ENCODE measurements at places on chromosomes 12 and 14.

- DNase-seq: no peak
These were observed 198.9 kb upstream of the CAND1 start for GRCh38 chr12:67070307-67070600.

DNA sequence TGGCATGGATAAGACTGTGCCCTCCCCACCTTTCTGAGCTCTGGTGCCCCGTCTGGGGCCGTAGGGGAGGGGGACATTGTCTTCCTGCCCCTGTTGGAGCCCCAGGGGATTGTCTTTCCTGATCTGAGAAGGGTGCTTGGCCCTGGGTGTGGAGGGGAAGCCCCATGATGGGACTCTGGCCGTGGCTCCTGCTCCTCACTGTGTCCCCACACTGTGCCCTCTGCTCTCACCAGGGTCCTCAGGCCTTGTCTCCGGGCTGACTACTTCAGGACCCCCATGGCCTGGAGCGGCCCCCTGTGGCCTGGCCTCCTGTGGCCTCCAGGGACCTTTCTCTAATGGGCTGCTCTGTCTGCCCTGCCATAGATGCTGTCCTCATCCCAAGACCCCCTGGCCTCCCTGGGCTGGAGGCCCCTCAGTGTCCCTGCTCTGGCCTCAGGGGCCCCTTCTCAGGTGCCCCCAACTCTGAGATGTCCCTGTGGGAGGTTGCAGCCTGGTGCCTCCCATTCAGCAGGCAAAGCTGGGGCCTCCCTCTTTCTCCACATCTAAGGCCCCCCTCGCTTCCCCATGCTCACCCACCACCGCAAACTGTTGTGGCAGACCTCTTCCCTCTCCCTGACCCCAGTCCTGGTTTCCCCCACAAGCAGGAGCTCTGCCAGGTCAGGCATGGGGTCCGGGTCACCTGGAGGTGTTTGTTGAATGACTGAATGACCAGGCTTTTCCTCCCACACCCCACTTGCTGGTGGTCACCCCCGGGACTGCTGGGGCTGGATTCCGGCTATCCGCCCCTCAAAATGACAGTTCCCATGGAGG lies 4.0 kb downstream of the KIF26A start:
- no peak for DNase-seq

- DNase-seq: no peak
These were observed 166.7 kb upstream of the HIF1A start for GRCh38 chr14:61528591-61529021.

GRCh38 chr14:75292101-75292563 lies 13.5 kb downstream of the FOS start:
- no peak for DNase-seq

GRCh38 chr12:19979584-19979983 lies 388.8 kb upstream of the PDE3A start:
- no peak for DNase-seq

DNA sequence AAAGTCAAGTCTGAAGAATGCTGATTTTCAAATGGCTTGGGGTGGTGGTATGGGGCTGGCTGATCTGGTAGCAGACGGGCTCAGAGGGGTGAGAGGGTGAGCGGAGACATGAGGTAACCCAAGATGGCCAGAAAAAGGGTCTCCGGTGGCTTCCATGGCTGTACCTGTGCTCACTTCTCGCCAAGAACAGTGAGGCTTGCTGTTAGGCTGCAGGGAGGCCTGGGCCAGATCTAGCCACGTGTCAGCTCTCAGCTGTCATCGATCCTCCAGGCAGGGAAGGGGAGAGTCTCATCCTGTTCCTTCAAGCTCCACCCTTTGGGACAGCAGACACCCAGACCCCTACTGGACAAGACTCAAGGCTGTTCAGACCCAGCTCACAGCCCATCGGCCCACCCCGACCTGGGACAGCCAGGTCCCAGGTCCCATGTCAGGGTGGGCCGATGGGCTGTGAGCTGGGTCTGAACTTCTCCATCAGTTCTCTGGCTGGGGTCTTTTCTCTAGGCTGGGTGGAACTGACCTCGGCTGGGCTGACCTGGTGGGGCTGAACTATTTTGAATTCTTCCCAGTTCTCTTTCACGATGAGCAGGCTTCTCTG lies 9.0 kb downstream of the LRTM2 start:
- DNase-seq: no peak

DNA sequence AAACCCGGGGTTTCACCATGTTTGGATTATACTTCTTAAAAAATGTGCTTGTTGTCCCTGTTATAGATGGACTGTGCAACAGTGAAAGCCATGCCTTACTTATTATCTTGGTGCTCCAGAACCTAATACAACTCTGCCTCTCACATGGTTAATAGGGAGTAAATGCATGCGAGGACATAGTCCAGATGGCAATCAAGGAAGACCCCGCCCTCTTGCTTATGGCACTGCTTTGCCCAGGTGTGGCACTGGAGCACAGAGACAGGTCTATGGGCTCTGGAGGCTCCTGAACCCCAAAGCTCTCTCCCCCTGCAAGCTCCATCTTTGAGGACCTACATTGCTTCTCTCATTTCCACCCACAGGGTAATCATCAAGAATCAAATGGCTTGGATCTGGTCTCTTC lies 162.1 kb upstream of the NTF3 start:
- DNase-seq: no peak

GRCh38 chr14:21428930-21429329 lies 27.0 kb downstream of the CHD8 start:
- DNase-seq: no peak

DNA sequence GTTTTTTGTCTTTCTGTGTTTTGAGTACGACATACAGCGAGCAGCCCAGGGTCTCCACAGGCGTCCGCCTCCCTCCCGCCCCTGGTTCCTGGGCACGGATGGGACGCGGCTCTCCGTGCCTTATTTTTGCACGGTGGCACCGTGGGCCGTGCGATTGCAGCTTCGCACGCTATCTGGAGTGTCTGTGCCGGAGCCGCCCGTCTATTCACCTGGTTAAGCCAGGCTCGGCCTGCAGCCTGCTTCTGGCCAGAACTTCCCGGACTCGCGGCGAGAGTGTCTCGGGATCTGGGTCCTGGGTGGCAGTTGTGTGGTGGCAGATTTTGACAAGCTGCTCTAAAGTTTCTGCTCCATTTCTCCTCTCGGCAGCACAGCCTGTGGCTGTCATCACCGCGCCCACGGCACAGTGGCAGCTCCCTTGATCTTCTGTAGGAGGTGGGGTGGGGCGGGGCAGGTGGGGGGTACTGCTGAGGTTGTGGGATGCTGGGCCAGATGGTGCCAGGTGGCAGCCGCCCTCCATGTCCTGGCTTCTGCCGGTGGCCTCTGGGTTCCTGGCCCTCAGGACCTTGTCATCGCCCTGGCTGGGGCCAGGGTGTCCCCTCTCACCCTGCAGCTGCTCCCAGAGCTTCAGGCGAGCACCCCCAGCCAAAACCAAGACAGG lies 2.9 kb downstream of the MMP17 start:
- DNase-seq: peak; percentile 31

- DNase-seq: no peak
These were observed 5.1 kb downstream of the JPH4 start for GRCh38 chr14:23573384-23574015.

DNA sequence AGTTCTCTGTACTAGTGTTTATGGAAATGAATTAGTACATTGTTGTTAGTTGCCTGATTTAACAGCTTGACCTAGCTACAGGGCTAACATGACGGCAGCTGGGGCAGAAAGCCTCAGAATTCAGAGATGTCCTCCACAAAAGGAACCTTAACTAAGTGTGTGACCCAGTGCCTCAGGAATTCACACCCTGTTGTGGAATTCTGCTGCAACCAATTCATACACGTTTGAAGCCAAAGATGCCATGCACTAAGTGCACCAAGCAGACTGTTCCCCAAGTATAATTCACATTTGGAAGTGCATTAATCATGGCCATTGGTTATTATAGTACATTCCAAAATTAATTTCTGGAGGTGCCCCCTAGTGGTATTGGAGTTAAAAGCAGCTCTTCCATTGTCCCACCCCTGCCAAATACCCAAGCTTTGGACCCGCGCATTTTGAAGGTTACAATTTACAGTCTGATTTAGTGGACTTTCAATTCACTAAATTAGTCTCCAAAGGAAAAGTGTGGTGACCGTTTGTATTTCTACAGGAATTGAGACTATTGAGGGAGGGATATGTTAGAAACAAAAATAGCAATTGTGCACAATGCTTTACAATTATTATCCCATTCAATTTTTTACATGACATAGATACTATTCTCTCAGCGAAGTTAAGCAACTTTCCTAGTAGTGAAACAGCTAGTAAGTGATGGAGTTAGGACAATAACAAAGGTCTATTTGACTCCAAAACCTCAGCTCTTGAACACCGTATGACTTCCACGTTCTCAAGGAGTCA lies 85.9 kb downstream of the PAX9 start:
- DNase-seq: no peak

- DNase-seq: peak; percentile 84
These were observed 10.2 kb upstream of the SERPINA9 start for GRCh38 chr14:94485944-94486841.

GRCh38 chr12:64105026-64105425 lies 117.1 kb downstream of the KICS2 start:
- no peak for DNase-seq

- DNase-seq: no peak
These were observed 14.4 kb upstream of the GUCY2C start for GRCh38 chr12:14710632-14711320.

- DNase-seq: no peak
These were observed 440.8 kb downstream of the NRXN3 start for GRCh38 chr14:78610994-78611393.

DNA sequence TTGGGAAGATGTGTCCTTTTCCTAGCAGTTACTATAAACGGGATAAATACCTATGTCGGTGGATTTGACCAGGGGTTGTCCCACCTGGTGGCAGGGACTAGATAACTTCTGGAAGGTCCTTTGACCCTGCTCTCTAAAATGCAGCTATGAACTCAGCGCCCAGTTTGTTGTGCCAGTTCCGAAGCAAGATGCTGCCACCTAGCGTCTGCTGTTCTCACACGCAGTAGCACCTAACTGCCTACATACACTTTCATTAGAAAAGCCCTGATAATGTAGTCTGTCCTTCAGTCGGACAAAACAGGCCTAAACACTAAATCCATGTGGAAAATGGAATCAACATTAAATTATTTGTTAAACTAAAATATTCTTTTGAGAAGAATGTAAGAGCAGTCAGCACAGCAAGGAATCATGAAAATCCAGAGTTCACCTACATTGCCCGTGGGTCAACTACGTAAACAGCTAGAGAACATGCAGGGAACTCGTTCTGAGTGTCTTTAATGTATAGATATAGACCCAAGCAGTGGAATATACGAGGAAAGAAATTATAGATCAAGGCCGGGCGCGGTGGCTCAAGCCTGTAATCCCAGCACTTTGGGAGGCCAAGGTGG lies 51.1 kb upstream of the CRACR2A start:
- DNase-seq: peak; percentile 73

- DNase-seq: no peak
These were observed 22.8 kb upstream of the IGF1 start for GRCh38 chr12:102503056-102503681.

- DNase-seq: no peak
These were observed 338.9 kb downstream of the AEBP2 start for GRCh38 chr12:19778172-19778571.

- DNase-seq: no peak
These were observed 25.9 kb downstream of the SSH1 start for GRCh38 chr12:108831309-108831991.

DNA sequence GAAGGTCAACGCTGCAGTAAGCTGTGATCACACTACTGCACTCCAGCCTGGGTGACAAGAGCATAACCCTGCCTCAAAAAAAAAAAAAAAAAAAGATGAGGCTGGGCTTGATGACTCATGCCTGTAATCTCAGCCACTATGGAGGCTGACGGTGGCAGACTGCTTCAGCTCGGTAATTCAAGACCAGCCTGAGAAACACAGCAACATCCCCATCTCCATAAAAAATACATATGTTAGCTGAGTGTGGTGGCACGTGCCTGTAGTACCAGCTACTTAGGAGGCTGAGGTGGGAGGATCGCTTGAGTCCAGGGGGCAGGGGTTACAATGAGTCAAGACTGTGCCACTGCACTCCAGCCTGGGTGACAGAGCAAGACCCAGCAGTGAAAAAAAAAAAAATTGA lies 50.4 kb downstream of the GXYLT1 start:
- no peak for DNase-seq

DNA sequence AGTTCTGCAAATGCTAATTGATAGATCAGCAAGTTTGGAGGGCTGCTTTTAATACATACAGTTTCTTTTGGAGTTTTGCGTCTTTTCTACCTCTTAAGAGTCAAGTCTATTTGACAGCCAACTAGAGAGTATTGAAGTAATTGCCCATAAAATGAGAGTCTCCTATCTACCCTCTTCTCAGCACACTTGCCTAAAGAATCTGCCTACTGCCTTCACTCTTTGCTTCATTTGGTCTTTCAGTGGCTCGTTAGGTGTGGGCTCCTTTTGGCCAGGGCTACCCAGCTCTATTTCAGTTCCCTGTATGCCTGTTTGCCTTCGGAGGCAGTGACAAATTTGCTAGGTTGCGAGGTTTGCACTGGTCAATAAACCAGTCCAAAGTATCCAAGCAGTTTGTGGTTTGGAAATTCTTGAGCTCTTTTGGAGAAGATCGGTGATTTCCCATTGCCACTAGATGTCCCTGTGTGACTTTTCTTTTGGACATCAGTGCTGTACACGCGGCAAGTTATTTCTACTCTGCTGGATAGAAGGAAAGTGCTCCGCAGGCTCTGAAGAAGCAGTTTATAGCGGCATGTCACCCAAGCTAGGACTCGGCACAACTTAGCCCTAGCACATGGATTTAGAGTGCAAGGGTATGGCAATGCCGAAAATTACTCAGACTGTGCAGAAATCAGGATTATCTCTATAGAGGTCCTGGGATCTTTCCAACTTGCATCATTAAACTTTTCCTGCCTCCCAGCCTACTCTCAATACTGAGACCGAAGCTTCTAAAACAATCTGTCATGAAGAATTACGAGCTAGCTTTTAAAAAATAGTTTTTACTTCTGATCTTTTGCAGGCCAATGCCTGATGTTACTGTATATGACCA lies 38.6 kb downstream of the MGST1 start:
- DNase-seq: peak; percentile 20

- no peak for DNase-seq
These were observed 26.9 kb upstream of the RXYLT1 start for GRCh38 chr12:63752841-63753240.

DNA sequence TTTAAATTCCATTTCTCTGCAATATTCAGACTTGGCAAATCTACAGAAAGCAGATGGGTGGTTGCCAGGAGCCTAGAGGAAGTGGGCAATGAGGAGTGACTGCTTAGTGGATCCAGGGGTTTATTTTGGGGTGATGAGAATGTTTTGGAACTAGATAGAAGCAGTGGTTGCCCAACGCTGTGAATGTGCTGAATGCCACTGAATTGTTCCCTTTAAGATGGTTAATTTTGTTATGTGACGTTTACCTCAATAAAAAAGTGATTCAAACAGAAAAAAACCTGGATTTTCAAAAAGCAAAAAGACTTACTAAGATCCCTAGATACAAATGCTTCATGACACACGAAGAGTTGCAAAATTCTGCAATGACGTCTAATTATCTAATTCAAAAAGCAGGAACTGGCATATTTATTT lies 34.2 kb downstream of the DAO start:
- no peak for DNase-seq

DNA sequence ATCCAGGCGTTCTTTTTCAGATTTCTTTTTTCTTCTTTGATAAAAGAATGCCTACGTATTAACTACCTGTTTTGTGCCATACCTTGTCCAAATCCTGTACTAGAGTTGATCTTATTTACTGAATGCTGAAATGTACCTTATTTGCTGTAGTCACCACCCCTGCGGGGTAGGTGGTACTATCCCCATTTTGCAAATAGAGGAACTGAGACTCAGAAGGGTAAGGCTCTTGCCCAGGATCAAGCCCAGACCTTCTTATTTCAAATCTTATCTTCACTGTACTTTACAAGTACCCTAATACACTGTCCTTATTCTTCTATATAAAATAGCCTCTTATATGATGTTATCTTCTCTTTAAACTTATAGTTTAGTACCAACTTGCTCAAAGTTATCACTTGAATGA lies 206.5 kb downstream of the SLC41A2 start:
- no peak for DNase-seq
